WTC11 (cell line): ENCODE measurements at places on chromosomes 16 and 17. TPM values are rescaled to one million over a fixed set of nuclear protein-coding genes. Genes with fewer than 3 reads are reported as not detected.

GRCh38 chr16:84315422-84315821, 20.7 kb downstream of the WFDC1 start:
- H3K27ac ChIP-seq = no peak overlapping the region
- H3K27me3 ChIP-seq = peaks cover 5% of the 10 kb centered on the region
- no peak for DNase-seq
- peaks cover 8% of the 10 kb centered on the region for H3K4me1 ChIP-seq
- H3K4me3 ChIP-seq = no peak overlapping the region

GRCh38 chr17:38815576-38816193, 9.4 kb downstream of the CWC25 start:
- H3K27ac ChIP-seq = peak overlapping the region; percentile 82
- no peak overlapping the region for H3K4me3 ChIP-seq
- no peak for DNase-seq
- no peaks in the 10 kb centered on the region for H3K27me3 ChIP-seq
- no peaks in the 10 kb centered on the region for H3K4me1 ChIP-seq

GRCh38 chr17:31457391-31458234, 66.1 kb downstream of the RAB11FIP4 start:
- DNase-seq = no peak
- H3K27ac ChIP-seq = no peak overlapping the region
- H3K36me3 ChIP-seq = peaks cover 3% of the 10 kb centered on the region; the same call in 1 of the 2 replicates

DNA sequence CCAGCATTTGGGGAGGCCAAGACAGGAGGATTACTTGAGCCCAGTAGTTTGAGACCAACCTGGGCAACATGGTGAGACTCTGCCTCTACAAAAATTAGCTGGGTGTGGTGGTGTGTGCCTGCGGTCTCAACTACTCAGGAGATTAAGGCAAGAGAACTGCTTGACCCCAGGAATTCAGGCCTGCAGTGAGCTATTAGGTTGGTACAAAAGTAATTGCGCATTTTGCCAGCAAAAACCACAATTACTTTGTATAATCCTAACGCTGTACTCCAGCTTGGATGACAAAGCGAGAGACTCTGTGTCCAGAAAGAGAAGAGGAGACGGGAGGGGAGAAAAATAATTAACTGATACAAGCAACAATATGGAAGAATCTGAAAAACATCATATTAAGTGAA, 32.7 kb downstream of the YWHAE start:
- no peak for DNase-seq
- H3K27me3 ChIP-seq = no peaks in the 10 kb centered on the region
- peak overlapping the region; percentile 94 for H3K27ac ChIP-seq
- peaks cover 68% of the 10 kb centered on the region for H3K4me1 ChIP-seq

- peaks cover 89% of the 10 kb centered on the region for H3K36me3 ChIP-seq
- no peaks in the 10 kb centered on the region for H3K4me1 ChIP-seq
- H3K27me3 ChIP-seq = no peaks in the 10 kb centered on the region
- H3K27ac ChIP-seq = no peak overlapping the region
- DNase-seq = no peak
These were observed 23.0 kb downstream of the SUPT6H start for GRCh38 chr17:28684963-28685362.

DNA sequence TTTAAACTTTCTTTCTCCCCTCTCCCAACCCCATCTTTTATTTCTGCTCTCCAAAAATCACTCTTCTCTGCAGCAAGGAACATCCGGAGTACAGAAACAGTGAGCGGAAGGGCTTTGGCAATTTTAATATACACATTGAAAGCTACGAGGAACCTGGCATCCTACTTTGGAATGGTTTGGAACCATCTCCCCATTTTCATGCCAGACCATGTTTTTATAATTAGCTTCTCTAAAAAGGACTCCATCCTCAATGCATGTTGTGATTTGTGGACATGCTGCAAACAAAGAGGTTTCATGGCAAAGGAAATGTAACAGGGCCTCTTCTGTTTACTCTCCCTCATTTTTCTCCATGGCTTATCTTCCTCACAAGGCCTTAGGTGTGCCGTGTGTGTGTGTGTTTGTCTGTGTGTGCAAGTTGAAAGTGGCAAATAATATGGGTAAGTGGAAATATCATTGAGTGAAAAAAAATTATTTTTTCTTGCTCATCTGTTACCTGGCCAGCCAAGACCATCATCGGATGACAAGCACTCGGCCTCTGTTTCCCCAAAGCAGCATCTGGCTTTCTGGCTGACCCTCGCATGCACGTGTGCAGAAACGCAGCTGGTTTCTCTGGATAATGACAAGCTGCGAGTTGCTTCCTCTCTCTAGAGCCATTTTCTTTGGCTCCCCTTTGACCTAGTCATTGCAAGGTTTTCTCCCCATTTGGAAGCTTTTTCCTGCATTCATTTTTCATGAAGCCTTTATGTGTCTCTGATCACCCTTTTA, 585.0 kb downstream of the TMEM114 start:
- no peak overlapping the region for H3K4me3 ChIP-seq
- peaks cover 86% of the 10 kb centered on the region for H3K36me3 ChIP-seq
- no peaks in the 10 kb centered on the region for H3K4me1 ChIP-seq
- H3K27me3 ChIP-seq = peaks cover 12% of the 10 kb centered on the region
- DNase-seq = no peak
- H3K27ac ChIP-seq = no peak overlapping the region

- H3K4me3 ChIP-seq = no peak overlapping the region
- no peaks in the 10 kb centered on the region for H3K27me3 ChIP-seq
- peak overlapping the region; percentile 19; the same call in 1 of the 2 replicates for H3K27ac ChIP-seq
- H3K4me1 ChIP-seq = peaks cover 14% of the 10 kb centered on the region
- DNase-seq = no peak
These were observed 6.7 kb downstream of the RPRML start for GRCh38 chr17:46972346-46972745.

- DNase-seq = no peak
- peaks cover 24% of the 10 kb centered on the region for H3K36me3 ChIP-seq
- H3K27me3 ChIP-seq = no peaks in the 10 kb centered on the region
These were observed 96.3 kb downstream of the NDEL1 start for GRCh38 chr17:8532021-8532420.

DNA sequence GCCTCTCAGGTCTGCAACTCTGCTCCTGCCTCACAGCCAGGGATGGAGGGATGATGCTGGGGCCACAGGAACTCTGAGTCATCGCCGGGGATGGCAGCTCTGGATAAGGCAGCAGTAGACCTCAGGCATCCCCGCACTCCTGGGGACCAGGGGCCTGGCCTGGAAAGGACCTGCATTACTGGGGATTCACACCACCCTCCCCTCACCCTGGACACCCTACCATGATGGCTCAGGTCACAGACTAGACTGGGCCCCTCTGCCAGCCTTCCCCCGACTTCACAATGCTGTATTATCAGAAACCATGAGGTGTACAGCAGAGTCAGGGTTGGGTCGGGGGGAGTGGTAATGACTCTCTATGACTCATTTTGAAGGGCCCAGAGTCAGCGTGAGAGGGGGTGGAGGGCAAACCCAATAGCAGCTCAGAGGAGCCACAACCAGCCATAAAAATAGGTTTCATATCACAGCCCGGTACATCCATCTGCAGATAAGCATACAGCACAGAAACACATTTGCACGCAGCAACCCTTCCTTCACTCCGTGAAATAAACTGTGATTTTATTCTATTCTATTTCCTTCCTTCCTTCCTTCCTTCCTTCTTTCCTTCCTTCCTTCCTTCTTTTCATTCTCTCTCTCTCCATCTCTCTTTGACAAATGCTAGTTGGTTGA, 28.8 kb downstream of the DYNLRB2 start:
- DNase-seq = no peak
- H3K27ac ChIP-seq = no peak overlapping the region
- H3K27me3 ChIP-seq = no peaks in the 10 kb centered on the region; the same call in 1 of the 2 replicates
- no peak overlapping the region for H3K4me3 ChIP-seq
- peaks cover 7% of the 10 kb centered on the region for H3K4me1 ChIP-seq

DNA sequence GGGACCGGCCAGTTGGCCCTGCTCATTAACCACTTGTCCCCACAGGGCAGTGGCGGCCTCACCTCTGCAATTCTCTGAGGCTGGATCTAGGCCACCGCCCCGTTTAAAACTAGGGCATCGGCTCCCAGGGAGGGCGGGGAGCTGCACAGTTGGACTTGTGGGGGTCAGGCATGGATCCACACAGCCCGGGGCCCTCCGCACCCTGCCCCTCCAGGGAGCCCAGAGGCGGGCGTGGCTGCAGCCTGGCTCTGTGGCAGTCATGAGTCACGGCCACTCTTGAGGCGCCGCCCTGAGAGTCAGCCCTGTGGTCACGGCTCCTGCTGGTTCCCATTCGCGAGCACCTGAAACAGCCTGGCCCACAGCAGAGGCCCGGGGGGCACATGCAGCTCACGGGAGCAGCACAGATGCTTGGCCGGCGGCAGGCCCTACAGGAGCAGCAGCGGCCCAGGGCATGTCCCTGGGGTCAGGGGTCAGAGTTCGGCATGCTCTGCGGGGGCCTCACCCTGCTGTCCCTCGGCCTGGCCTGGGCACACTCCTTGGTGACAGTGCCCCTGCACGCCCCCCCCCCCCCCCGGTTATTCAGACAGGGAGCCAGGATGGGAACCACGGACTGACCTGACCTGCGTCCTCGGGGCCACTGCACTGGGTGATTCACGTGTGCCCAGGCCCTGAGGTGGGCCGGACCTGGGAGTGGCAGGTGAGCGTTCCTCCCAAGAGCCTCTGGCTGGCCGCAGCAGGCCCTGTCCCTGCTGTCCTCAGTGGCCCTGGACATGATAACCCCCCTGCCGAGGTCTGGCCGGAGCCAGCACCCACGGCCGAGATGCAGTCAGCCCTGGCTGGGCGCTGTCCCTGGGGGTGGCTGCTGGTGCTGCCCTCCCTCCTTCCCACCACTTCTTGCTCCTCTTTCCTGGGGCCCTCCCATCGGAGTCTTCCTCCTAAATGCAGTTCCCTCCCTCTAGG, 8.2 kb downstream of the CAPN15 start:
- peaks cover 3% of the 10 kb centered on the region; the same call in 1 of the 2 replicates for H3K36me3 ChIP-seq
- no peak for DNase-seq
- H3K27me3 ChIP-seq = no peaks in the 10 kb centered on the region
- no peaks in the 10 kb centered on the region for H3K4me1 ChIP-seq
- H3K27ac ChIP-seq = no peak overlapping the region
- no peak overlapping the region for H3K4me3 ChIP-seq

GRCh38 chr17:6853764-6854442, 22.4 kb upstream of the TEKT1 start:
- DNase-seq = peak; percentile 64
- H3K4me3 ChIP-seq = peak overlapping the region; percentile 78
- H3K4me1 ChIP-seq = peaks cover 23% of the 10 kb centered on the region
- peaks cover 14% of the 10 kb centered on the region for H3K27me3 ChIP-seq
- peak overlapping the region; percentile 66 for H3K27ac ChIP-seq

DNA sequence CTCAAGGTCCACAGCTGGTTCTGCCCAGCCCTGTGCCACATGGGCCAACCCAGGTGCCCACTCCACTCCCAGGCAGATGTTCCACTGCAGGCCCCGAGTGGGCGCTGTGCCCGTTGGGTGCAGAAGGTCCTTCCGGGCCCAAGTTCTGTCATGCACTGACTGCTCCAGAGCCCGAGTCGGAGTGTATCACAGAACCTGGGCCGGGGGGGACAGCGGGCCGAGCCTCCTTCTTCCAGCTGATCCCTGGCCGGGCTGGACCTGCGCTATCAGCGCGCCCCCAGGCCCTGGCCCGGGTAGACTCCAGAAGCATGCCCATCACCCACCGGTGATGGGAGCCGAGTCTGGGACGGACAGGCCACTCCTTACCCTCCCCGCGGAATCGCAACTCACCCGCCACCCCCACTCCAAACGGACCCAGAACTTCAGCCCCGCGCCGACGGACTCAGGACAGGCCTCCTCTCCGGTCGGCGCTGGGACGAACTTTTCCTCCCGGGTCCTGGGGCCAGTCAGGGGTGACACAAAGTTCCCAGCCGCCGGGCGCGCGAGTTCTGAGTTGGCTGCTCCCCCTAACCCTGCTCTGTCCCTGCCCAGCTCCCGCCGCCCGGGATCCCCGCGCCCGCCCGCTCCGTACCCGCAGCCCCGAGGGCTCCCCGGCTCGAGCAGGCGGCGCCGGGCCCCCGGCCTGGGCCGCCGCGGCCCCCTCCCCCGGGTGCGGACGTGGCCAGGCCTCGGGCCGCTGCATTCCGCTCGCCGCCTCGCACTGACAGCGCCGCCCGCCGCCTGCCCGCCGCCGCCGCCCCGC, at the start of gene COPZ2:
Gene COPZ2 (minus strand): TSS at position 762 of the 802 bp plus-strand sequence. CDS start 20 bp downstream, at position 742.
- peak; percentile 55 for DNase-seq
- H3K27me3 ChIP-seq = peaks cover 59% of the 10 kb centered on the region
- H3K4me3 ChIP-seq = peak within 1 kb of the TSS; percentile 79

DNA sequence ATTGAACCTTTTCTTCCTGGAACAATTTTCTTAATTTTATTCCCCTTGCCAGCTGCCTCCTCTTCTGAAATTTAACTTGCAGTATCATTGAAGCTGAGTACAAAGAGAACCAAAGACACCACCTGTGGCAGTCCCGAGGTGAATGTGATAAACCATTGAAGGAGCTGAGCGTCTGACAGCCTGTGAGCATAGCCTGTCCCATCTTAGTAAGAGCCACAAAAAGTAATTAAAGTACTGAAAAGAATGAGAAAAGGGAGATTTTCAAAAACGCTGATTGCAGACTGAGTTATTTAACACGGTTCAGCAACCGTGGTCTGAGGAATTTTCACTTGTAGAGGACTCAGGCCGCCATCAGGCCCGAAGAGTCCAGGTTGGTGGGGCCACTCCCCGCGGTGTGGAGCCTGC, 27.2 kb upstream of the ST6GALNAC1 start:
- H3K27ac ChIP-seq = peak overlapping the region; percentile 98
- no peaks in the 10 kb centered on the region for H3K27me3 ChIP-seq
- H3K4me3 ChIP-seq = peak overlapping the region; percentile 89
- peaks cover 3% of the 10 kb centered on the region for H3K36me3 ChIP-seq
- no peak for DNase-seq

GRCh38 chr17:42167807-42168206, 13.0 kb upstream of the RAB5C start:
- no peak overlapping the region for H3K4me3 ChIP-seq
- no peaks in the 10 kb centered on the region for H3K36me3 ChIP-seq
- DNase-seq = no peak
- H3K4me1 ChIP-seq = 0 out of 2 replicates have a peak, but pooled peaks cover 3% of the 10 kb centered on the region
- no peaks in the 10 kb centered on the region; the same call in 1 of the 2 replicates for H3K27me3 ChIP-seq
- no peak overlapping the region for H3K27ac ChIP-seq

DNA sequence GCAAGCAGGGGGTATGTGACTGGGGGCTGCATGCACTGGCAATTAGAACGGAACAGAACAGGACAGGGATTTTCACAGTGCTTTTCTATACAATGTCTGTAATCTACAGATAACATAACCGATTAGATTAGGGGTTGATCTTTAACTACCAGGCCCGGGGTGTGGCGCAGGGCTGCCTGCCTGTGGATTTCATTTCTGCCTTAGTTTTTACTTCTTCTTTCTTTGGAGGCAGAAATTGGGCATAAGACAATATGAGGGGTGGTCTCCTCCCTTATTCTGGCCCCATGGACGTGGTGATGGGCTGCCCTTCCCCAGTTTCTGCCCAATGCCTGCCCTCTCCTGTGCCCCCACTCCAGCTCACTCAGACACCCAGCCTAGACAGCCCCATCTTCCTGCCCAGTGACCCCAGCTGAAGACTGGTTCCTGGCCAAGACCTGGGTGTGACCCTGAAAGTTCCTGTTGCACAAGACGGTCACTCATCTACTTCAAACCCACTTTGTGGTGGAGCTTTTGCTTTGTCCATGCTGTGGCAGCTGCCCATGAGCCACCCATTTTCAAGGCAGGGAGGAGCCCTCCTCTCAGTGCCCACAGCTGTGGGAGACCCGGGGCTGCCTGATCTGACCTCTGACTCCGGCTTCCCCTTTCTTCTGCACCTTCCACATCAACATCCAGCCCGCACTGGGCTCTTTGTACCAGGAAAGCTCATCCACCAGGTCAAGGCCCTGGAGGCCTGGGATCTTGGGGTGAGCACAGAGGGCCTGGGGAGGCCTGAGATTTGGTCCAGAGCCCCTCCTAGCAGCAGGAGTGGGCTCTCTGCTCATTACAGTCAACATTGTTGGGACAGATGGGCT, 18.6 kb downstream of the ALOX12B start:
- H3K27ac ChIP-seq = no peak overlapping the region
- H3K27me3 ChIP-seq = peaks cover 65% of the 10 kb centered on the region
- no peak for DNase-seq

The CCDC78 gene
- 19.4 to 20.8 TPM (median 20.2 TPM) in 3 replicates for total RNA-seq

The ENPP7 gene
- 0.11 TPM in 1 of 3 replicates, not detected in the others for total RNA-seq
